ENCODE measurements at places on chromosomes 5 and 9. TPM values are rescaled to one million over a fixed set of nuclear protein-coding genes. Genes with fewer than 3 reads are reported as not detected.

DNA sequence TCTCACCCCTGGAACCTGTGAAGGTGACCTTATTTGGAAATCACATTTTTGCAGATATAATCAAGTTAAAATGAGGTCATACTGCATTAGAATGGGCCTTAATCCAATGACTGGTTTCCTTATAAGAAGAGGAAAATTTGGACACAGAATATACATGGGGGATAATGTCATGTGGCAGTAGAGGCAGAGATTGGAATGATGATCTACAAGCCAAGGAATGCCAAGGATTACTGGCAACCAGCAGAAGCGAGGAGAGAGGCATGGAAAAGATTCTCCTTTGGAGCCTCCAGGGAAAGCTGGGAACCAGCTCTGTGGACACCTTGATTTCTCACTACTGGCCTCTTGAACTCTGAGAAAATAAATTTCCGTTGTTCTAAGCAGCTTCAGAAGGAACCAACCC is 20.2 kb upstream of the CEP78 start:
- DNase-seq: no peak

TMEM252 gene
- not detected for total RNA-seq

DNA sequence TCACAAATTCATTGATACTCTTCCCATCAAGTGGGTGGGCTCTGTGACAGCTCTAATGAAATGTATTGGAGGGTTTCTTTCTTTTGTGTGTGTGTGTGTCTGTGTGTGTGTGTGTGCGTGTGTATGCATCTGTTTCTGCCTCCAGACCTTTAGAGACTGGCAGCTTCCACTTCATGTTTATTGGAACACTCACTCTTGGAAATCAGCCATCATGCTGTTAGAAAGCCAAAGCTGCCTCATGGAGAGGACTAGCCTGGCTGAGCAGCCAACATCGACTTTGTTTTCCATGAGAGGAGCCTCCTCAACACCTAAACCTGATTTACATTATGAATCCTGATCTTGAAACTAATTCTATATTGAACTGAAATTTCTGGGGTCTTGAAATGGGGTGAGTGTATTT is 128.5 kb upstream of the FAM174A start:
- no peak for DNase-seq

KIF4B gene
- 0.11 TPM for total RNA-seq

DNA sequence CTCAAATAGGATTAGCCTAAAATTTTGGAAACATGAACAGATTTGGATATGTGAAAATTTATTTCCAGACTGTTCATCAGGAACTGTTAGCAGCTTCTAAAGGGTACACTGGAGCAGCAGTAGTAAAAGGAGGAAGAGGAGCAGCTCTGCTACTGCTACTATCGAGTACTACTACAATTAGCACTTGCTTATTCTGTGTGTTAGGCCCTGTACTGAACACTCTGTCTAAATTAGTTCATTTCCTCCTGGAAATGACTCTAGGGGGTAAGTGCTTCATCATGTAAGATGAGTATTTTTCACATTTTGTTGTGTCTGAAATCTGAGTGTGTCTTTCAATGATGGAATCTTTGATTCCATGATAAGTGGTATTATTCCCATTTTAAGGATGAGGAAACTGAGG is 9.8 kb downstream of the CD274 start:
- DNase-seq: no peak

- no peak for DNase-seq
These were observed 19.1 kb downstream of the FOCAD start for GRCh38 chr9:20703146-20703545.

DNA sequence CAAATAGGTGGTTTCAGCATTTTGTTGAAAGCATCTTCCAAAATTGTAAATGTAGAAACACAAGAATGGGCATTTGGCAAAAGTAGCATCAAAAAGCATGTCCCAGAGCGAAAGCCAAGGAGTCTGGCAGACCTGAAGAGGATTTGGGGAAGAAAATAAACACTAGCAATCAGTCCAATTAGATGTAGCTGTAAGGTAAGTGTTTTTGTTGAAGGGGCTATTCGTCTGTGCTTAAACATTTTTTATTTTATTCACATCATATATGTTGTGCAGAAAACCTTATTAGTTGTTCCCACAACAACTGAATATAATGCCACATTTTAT is 954.1 kb upstream of the COX7C start:
- no peak for DNase-seq
